ENCODE measurements at places on chromosomes 11 and 22. TPM values are rescaled to one million over a fixed set of nuclear protein-coding genes. Genes with fewer than 3 reads are reported as not detected.

The RTN4RL2 gene
- 5.6 TPM for total RNA-seq

The C22orf31 gene
- total RNA-seq = not detected

The ESAM gene
- total RNA-seq = 5.3 TPM

GRCh38 chr11:8020244-8020597 is 33.1 kb downstream of the EIF3F start:
- H3K36me3 ChIP-seq = no peaks in the 10 kb centered on the region
- no peak for DNase-seq
- no peaks in the 10 kb centered on the region for H3K4me1 ChIP-seq
- H3K27me3 ChIP-seq = no peaks in the 10 kb centered on the region

The GUCY1A2 gene
- not detected for total RNA-seq

DNA sequence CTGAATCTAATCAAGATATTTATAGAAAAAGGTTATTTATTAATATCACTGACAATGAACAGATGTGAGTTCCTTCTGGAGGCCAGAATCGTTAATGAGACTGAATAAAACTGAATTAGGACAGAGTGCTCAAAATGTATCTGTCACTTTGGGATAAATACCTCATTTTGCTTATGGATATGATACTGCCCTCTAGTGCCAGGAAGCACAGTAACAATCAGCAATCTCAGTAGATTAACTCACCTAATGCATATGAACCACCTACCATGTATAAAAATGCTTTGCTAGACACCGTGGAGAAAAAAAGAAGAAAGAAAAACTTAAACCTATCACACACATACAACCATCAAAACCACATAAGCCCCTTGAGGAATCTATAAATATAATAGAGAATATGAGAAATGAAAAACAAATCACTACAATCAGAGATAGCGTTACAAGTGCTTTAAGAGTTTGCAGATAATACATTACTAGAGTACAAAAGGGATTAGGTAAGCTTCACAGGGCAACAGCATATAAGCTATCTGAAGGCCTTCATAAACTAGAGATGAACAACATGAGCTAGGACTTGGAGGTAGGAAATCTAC is 117.4 kb downstream of the SGSM3 start:
- peak; percentile 21 for DNase-seq
- no peak overlapping the region for H3K27ac ChIP-seq
- no peaks in the 10 kb centered on the region for H3K27me3 ChIP-seq
- H3K36me3 ChIP-seq = no peaks in the 10 kb centered on the region

All from Caco-2 (cell line).